Stomach (tissue), 19 donors: ENCODE measurements at places on chromosomes 2 and 18. TPM values are rescaled to one million over a fixed set of nuclear protein-coding genes. Genes with fewer than 3 reads are reported as not detected.
A peak's percentile ranks its signal among the peaks of the same experiment; 100 is the strongest.

GALNT14 gene
- 11.6 TPM for total RNA-seq

DNA sequence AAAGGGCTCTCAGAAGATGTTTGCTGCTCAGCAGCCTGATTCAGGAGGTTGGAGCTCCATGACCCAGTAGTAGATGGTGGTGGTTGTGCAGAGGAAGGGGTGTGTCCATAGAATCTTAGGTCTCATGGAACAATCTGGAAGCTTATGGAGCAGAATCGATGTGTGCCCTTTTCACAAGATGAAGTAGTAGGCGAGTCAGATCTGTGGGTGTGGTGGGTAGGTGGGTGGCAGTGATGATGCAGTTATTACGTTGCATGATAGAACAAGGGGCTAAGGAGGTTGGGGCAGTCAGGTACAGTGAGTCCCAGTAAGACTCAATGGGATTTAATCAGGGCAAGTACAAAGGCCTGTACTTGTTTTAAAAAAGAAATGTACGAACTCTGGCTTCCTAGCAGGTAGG lies 9.1 kb downstream of the TET3 start:
- no peak overlapping the region for H3K27ac ChIP-seq
- no peaks in the 10 kb centered on the region for H3K27me3 ChIP-seq
- H3K4me3 ChIP-seq, result no peak overlapping the region
- H3K36me3 ChIP-seq, result no peaks in the 10 kb centered on the region

SRBD1 gene
- 21.0 TPM for total RNA-seq

HOXD10 gene
- not detected for total RNA-seq

THUMPD2 gene
- 6.4 TPM for total RNA-seq

GPBAR1 gene
- 0.45 TPM for total RNA-seq

GRCh38 chr18:48702346-48703027 lies 163.7 kb downstream of the CTIF start:
- H3K27ac ChIP-seq, result no peak overlapping the region
- DNase-seq, result no peak
- H3K4me3 ChIP-seq, result no peak overlapping the region
- no peaks in the 10 kb centered on the region for H3K27me3 ChIP-seq
- no peaks in the 10 kb centered on the region for H3K4me1 ChIP-seq

ITGB6 gene
- 2.3 TPM for total RNA-seq

DNA sequence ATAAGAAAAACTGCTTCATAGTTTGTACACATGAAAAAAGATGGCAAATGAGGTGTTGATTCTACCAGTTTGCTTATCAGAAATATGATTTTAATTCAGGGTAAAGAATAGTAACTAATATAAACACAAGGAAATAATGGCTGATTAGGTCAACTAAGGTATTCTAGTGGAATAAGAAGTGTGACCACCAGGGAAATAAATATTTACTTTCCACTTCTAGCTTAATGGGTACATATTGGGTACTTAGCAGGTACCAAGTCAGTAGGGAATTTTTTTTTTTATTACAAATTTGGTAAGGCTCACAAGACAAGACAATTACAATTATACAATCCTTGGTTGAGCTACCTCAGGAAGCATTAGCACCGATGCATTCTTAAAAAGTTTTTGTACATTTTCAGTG lies 135.7 kb downstream of the PLEKHA3 start:
- H3K4me3 ChIP-seq, result no peak overlapping the region
- no peaks in the 10 kb centered on the region for H3K4me1 ChIP-seq
- no peak for DNase-seq
- no peaks in the 10 kb centered on the region for H3K27me3 ChIP-seq

DNA sequence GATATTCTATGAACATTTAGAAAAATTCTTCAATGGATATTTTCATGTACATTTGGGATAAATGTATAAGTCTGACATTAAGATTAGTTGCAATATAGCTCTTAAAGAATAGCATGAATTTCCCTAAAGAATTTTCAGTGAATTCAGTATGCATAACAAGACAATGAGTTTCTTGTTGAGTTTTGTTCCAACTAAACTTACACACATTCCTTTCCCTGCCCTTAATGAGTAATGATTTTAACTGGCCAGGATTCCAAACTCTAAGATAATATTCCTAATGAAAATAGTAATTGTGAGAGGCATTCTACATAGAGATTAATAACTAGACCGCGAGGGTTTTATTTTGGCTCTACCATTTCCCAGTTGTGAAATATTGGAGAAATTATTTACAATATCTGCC lies 390.3 kb upstream of the GALNT5 start:
- DNase-seq, result no peak
- H3K27ac ChIP-seq, result no peak overlapping the region
- no peaks in the 10 kb centered on the region for H3K27me3 ChIP-seq
- no peak overlapping the region for H3K4me3 ChIP-seq

DNA sequence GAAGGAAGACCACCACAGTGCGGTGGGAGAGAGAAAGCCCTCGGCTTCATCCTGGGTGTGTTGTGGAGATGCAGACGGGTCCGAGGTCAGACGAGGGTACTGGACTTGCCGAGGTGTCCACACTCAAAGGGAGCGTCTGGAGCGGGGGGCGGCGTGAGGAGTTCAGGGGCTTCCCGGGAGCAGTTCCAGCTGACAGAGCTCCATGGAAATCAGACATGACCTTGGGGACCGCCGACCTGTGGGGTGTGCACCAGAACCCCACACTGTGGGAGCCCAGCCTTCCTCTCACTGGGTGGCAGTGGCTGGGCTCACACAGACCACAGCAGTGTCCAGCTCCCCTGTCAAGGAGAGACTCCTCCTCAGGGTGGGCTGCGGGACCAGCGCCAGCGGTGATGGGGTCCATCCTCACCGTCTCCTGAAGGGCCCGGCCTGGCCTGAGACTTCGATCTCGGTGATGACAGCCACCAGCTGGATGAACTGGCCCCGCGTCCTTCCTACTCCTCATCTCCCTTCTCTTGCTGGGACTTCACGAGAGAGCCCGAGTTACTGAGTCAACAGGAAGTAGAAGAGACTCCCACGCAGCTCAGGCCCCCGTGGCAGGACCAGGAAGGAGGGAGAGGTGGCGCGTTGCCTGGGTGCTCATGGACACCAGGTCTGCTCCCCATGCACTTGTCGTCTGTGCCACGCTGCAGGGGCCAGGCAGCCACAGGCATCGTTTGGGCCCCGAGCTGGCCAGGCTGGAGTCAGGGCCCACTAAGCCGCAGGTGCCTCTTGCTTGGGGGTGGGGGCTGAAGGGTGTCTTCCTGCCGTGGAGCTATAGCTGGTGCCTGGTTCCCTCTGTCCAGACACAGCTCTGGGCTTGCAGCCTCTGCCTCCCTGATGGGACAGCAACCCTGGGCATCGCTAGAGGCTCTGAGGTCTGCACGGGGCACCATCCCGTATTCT lies 101.9 kb upstream of the CTDP1 start:
- peak; percentile 38 for DNase-seq
- H3K4me3 ChIP-seq, result no peak overlapping the region
- no peaks in the 10 kb centered on the region for H3K27me3 ChIP-seq
- peaks cover 35% of the 10 kb centered on the region for H3K4me1 ChIP-seq

- H3K4me3 ChIP-seq, result no peak overlapping the region
- no peaks in the 10 kb centered on the region for H3K4me1 ChIP-seq
- H3K27me3 ChIP-seq, result no peaks in the 10 kb centered on the region
- H3K36me3 ChIP-seq, result no peaks in the 10 kb centered on the region
- DNase-seq, result no peak
Measured at GRCh38 chr2:5720426-5720825, 28.2 kb downstream of the SOX11 start.

DNA sequence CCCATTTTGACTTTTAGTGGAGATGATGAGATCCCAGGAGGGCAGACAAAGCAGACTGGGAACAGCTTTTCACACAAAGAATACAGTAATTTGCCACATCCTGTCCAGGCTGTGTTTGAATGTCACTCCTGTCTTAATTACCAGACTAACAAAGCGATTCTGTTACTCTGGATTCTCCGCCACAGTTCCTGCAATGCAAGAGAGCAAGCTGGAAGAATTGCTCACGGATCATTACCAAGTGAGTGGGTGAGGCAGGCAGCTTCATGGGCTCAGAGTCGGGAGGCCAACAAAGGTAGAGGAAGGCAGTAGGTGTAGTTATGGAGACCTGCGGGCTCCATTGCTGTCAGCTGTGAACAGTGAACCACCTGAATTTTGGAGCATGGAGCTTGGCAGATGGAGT lies 250.5 kb upstream of the ATP5MC3 start:
- no peaks in the 10 kb centered on the region for H3K4me1 ChIP-seq
- no peaks in the 10 kb centered on the region for H3K36me3 ChIP-seq
- no peak for DNase-seq
- H3K27me3 ChIP-seq, result no peaks in the 10 kb centered on the region
- no peak overlapping the region for H3K27ac ChIP-seq

GRCh38 chr2:14517731-14518130 lies 114.8 kb upstream of the LRATD1 start:
- H3K27ac ChIP-seq, result no peak overlapping the region
- DNase-seq, result no peak
- no peak overlapping the region for H3K4me3 ChIP-seq
- H3K4me1 ChIP-seq, result no peaks in the 10 kb centered on the region
- H3K36me3 ChIP-seq, result no peaks in the 10 kb centered on the region

GRCh38 chr18:55743133-55743532 lies 155.1 kb upstream of the TCF4 start:
- H3K36me3 ChIP-seq, result no peaks in the 10 kb centered on the region
- H3K4me1 ChIP-seq, result no peaks in the 10 kb centered on the region
- H3K27ac ChIP-seq, result no peak overlapping the region
- DNase-seq, result no peak
- no peaks in the 10 kb centered on the region for H3K27me3 ChIP-seq

- no peak overlapping the region for H3K27ac ChIP-seq
- peaks cover 46% of the 10 kb centered on the region for H3K36me3 ChIP-seq
- H3K27me3 ChIP-seq, result no peaks in the 10 kb centered on the region
- no peak overlapping the region for H3K4me3 ChIP-seq
- no peak for DNase-seq
- no peaks in the 10 kb centered on the region for H3K4me1 ChIP-seq
Measured at GRCh38 chr2:39455826-39456225, 18.7 kb upstream of the MAP4K3 start.
